Endothelial cell of umbilical vein (primary cell): ENCODE measurements at places on chromosomes 5 and 9. TPM values are rescaled to one million over a fixed set of nuclear protein-coding genes. Genes with fewer than 3 reads are reported as not detected.

The ZBED3 gene
- 11.8 and 16.0 TPM in 2 replicates for total RNA-seq

The SLC6A3 gene
- not detected in 2 replicates for total RNA-seq

The MYO10 gene
- total RNA-seq: 144 and 148 TPM in 2 replicates

The GPR150 gene
- total RNA-seq: 0.31 and 0.35 TPM in 2 replicates

The TAF11L3 gene
- not detected in 2 replicates for total RNA-seq
